ENCODE measurements at places on chromosomes 2 and 18.

DNA sequence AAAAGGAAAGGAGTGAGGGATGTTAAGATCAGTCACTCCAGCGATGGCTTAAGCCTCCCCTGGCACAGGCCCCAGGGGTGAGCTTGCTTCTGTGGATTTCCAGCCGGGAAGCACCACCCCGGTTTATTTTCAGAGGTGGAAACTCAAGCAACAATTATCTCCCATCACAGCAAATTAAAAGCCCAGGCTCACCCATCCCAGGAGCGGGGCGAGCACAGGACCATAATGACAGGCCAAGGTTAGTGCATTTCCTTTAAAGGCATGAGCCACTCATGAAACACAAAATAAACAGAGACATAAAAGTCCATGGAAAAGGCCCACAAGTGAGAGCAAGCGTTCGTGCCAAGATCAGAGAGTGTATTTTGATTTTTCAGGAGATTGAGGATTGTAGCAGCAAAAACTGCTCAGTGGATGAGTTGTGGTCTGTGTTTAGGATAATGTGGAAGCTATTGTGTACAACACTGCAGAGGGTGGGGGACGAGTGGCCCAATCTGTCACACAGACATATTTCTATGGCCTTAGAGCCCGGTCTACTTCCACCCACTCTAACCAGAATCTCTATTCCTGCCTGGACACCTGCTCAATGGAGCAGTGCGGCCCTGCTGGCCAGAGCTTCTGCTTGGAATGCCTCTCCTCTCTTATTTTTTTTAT, 111.4 kb upstream of the CDC42EP3 start:
- no peak for DNase-seq

DNA sequence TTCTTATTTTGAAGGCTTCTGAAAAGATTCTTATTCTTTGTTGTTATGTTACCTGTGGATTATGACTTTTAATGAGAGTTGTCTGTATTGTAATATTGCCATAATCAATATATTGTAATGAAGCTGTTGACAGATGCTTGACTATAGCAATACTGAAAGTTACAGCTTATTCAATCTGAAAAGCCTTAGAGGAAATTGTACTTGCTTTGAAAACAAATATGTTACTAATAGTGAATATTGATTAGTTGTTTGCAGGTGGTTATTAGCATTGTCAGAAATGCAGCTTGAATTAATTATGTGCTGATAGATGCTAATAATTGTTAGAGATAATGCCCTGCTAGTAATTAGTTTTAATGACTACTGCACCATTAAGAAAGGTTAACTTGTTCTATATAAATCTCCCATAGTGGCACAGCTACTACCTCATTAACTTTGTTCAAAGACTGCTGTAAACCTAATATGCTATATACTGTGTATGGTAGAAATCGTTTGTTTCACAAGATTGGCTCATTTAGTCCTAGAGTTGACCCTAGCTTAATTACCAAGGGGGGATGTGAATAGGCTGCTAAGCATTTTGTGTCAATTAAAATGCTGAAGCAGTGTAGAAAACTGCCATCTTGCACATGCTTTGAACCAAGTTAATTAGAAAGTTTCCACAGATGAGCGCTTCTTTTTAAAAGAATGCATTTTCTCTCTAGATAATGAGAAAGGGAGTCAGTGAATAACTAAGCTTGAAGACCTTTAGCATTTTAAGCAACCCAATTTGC, 30.5 kb downstream of the SLC39A10 start:
- no peak for DNase-seq

- DNase-seq = no peak
Observed at GRCh38 chr2:43106559-43107527, 119.6 kb downstream of the ZFP36L2 start.

GRCh38 chr2:164935118-164936101, 19.9 kb downstream of the SLC38A11 start:
- DNase-seq = no peak

DNA sequence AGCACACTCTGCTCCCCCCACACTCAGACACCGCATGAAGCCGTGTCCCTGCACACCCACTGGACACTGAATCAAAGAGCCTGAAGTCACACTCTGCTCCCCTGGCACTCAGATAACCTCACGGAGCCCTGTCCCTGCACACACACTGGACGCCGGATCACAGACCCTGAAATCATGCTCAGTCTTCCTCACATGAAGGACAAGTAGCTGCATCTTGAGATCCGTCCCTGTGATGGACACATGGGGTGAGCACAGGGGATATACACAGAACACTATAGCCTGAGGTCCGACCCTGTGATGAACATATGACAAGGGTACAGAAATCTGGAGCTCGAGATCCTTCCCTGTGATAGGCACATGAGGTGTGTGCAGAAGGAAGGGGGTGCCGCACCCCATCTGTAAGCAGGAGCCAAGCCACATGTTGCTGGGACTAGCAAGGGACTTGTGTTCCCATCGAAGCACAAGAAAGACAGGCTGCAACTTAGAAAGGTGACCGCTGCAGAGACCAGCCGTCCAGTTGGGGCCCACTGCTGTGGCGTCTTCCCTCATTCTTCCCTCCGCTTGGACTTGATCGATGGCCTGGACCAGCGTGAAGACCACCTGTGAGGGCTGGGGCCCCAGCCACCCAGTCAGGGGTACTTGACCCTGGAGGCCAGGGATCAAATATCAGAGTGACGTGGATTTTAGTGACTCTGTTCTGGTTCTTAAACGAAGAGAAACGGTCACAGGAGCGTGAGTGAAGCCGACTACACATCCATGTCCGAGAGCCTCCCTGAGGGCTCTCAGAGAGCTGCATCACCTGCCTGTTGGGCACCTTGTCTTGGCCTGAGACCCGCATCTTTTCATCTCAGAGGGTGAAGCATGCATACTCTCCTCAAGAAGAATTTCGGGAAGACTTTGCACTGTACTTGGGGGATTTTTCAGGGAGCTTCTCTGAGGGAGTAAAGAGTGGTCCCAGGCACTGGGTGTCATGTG, 391.7 kb upstream of the SALL3 start:
- DNase-seq = no peak

DNA sequence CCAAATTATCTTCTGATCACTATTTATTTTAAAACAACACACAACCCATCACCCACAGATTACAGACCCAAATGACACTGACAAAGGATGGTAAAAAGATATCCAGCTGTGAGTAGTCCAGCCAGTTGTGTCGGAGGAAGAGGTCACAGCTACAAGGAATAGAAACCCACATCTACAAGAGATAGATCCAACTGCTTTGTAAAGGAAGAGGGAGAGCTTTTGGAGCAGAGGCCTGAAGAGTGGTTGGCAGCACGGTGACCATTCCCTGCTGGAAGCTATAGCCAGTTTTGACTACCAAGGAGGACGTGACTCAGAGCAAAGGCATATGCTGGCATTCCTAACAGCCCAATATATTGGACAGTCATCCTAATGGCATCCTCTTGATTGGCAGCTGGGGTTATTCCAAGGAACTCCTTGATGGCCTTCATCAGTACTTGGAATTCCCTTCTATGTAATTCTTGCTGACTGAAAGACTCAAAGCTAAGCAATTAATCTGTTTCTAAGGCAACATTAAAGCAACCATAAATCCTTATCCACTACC, 17.1 kb downstream of the SLC8A1 start:
- DNase-seq = no peak

GRCh38 chr2:216554286-216554685, 55.6 kb downstream of the RPL37A start:
- no peak for DNase-seq

- no peak for DNase-seq
Observed at GRCh38 chr2:39618736-39619135, 47.0 kb upstream of the TMEM178A start.

DNA sequence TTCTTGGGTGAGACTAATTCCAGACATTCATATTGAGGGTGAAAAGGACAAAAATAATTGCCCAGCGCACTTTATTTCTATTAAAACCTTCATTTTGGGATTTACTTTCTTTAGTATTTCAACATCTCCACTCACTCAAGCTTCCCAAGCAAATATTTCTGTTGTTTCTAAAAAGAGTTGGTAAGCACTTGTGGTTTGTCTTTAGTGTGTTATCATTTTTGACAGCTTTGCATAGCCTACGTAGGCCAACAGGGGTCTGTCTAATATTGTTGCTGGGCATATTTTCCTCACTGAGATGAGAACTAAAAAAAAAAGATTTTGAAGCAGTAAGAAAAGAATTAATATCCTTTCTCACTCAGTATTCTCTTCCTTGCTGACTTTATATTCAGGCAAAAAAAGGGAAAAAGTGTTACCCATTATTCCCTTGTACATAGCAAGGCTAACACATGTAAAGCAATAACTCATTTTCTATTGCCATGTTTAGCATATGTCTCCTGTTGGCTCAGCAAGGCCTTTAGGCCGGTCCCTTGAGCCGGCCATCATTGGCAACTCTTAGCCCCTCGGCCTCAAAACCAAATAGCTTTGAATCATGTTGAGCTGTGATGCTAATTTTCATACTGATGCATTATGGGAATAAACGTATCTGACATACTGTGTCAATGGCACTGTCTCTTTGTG, 494.2 kb downstream of the ARHGAP15 start:
- DNase-seq = no peak

GRCh38 chr2:14975381-14975780, 342.9 kb downstream of the LRATD1 start:
- no peak for DNase-seq
